ENCODE measurements at places on chromosomes 5 and 9.
A peak's percentile ranks its signal among the peaks of the same experiment; 100 is the strongest.

- DNase-seq, result no peak
These were observed 227.4 kb downstream of the NR3C1 start for GRCh38 chr5:143176048-143176447.

GRCh38 chr5:52498607-52499006 lies 289.1 kb upstream of the ITGA1 start:
- DNase-seq, result no peak

GRCh38 chr5:111353035-111353434 lies 128.9 kb downstream of the CAMK4 start:
- DNase-seq, result no peak

DNA sequence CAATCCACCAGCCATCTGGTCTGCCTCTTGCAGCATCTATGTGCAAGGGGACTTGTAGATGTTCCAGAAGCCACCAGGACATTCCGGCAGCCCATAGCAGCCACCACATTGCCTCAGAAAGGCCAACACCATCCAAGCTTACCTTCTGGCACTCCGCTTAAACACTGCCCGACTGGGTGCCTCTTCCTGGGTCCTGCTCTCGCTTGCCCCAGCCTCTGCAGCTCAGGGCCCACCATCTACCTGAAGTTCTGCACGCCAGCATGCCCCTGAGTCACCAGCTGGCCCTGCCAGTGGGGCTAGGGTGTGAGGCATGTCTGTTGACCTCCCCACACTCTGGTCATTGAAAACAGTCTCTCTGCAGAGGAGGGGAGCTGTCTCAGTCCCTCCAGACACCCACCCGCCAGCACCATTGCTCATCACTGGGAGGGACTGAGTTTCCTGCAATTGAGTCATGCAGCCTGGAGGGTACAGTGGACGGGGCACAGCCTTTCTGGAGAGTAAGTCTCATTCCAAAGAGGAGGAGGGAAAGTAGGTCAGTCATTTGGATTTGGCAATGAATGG lies 16.9 kb upstream of the COL5A1 start:
- DNase-seq, result peak; percentile 71

GRCh38 chr9:84996029-84996428 lies 326.5 kb downstream of the NTRK2 start:
- DNase-seq, result no peak

All from AG04449 (cell line).